ENCODE measurements at places on chromosomes 4 and X.

- DNase-seq, result no peak
Observed at GRCh38 chr4:148442832-148443511, 758 bp upstream of the NR3C2 start.

DNA sequence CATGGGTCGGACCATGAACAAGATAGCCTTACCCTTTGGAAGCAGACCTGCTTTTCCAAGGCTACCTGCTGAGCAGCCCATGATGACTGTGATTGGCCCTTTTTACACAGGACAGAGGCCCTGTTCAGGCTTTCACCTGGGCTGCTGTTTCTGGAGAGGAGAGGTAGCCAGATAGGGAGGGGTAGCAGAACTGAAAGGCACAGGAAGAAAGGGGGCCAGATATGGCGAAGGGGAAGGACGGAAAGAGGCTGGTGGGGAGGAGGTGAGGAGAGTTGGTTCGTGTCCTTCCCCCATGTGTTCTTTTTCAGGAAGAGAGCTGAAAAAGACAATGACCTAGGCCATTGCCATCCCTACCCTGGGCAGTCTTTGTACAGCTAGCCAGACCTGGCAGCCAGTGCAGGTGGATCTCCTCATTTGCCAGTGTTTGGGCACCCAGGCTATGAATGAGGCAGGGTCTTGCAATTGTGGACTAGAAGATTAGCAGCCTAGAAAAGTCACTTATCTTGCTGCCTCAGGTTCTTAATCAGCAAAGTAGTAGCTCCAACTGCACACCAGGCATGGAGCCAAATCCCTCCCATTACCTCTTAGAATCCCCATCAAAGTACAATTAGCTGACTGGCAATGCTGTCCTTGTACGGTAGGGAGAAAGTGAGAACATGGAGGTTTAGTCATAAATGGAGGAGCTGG, 139.6 kb downstream of the AMMECR1 start:
- no peak for DNase-seq

GRCh38 chrX:20352504-20352903, 85.8 kb upstream of the RPS6KA3 start:
- DNase-seq, result no peak

GRCh38 chr4:5808081-5808741, 84.7 kb downstream of the CRMP1 start:
- no peak for DNase-seq

DNA sequence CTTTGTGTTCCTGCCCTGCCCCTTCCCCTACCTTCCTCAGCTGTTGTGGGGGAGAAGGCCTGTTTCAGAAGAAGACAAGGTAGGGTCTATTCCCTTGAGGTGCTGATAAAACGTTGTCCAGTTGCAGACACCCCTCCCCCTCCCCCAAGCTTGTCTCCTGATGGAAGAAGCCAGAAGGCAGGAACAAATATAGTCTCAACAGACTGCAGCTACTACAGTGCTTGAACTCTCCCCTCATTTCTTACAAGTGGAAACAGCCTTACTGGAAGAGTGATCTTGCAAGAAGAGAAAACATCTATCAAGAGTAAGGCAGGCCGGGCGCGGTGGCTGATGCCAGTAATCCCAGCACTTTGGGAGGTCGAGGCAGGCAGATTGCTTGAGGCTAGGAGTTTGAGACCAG, 11.0 kb upstream of the MAP7D3 start:
- DNase-seq, result no peak

DNA sequence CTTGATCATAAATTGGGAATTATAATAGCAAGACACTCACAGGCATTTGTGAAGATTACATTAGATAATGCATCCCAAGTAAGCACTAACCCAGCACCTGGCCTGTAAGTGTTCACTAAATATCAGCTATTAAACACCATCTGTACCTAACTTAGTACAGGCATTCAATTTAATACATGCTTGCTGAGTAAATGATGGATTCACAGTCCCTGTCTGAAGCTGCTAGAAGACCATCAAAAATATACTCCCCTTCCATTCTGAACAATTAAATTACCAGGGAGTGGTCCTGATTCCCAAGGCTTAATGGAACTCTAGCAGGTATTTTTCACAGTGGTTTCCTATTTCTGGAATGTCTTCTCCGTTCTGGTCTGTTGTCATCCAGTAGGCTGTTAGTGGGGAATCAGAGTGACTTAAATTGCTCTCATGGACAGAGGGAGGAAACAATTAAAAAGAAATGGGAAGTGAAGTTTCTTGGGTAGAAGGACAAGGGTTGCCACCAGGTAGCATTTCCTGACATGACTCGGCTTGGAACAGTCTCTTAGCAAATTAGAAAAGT, 233.9 kb downstream of the PTTG2 start:
- no peak for DNase-seq

- DNase-seq, result no peak
Observed at GRCh38 chr4:61919561-61919960, 719.4 kb downstream of the ADGRL3 start.
